ENCODE measurements at places on chromosomes 1 and 21. TPM values are rescaled to one million over a fixed set of nuclear protein-coding genes. Genes with fewer than 3 reads are reported as not detected.

DNA sequence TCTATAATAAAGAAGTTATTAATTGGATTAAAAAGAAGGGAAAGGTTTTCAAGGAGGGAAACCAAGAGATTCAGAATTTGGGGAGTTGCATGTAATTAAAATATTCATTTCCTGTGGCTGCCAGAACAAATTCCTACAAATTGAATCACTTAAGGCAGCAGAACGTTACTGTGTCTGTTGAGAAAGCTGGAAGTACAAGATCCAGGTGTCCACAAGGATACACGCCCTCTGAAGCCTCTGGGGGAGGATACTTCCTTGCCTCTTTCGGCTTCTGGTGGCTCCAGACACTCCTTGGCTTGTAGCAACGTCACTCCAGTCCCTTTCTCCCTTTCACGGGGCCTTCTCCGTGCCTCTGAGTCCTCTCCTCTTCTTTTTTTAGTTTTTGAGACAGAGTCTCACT is 67.9 kb downstream of the KAZN start:
- no peak for DNase-seq

- no peak for DNase-seq
Measured at GRCh38 chr1:30473922-30474817, 249.2 kb downstream of the MATN1 start.

DNA sequence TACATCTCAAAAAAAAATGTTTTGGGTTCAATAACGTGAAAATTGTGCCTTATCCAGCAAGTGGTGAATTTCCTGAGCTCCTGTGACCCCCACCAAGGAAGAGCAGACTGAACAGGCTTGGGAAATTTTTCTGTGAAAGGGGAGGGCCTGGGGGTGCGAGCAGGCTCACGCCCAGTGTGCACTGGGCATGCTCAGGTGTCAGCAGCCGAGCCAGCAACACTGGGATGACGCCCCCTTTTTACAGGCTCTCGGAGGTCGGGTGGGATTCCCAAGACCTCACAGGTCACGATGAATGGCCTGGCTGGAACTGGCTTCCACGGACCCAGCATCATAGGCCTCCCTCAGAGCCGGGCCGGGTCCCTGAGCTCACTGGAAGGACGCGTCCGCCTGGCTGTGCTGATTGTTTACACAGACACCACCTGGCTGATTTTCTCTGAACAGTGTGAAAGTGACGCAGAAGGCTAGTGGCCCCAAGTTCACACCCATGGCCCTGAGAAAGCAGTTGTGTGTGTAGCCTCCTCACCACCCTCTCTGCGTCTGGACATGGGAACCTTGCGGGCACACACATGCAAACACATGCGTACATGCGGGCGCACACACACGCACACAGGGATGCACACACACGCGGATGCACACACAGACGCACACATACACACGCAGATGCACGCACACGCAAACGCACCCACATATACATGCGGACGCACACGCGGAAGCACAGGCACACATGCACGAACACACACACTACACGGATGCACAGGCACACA is 9.2 kb downstream of the CSTB start:
- DNase-seq, result no peak

DNA sequence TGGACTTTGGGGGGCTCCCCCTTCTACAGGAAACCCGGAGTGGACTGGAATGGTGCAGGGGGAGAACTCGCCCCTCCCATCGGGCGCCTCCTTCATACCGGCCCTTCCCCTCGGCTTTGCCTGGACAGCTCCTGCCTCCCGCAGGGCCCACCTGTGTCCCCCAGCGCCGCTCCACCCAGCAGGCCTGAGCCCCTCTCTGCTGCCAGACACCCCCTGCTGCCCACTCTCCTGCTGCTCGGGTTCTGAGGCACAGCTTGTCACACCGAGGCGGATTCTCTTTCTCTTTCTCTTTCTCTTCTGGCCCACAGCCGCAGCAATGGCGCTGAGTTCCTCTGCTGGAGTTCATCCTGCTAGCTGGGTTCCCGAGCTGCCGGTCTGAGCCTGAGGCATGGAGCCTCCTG is at the start of gene TNFRSF14:
Gene TNFRSF14 (plus strand): TSS at position 95 of the 401 bp plus-strand sequence. CDS start 294 bp downstream, at position 389.
- no peak for DNase-seq

DNA sequence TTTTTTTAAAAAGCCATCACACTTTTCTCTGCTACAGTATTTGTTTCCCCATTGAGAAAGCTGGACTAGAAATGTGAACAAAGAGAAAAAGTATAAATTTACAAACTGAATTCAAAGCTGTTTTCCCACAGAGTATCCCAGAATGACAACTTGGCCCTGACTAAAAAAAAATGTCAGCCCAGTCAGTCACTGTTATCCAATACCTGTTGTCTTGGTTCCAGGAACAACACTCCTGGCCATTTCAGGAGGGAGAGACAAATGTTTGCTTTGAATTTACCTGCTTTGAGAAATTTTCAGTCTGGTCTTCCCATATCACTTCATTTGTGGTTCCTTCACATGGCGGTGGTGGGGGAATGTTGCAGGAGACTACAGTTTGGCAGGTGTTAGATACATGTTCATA is 46.2 kb downstream of the COLGALT2 start:
- DNase-seq, result no peak

DNA sequence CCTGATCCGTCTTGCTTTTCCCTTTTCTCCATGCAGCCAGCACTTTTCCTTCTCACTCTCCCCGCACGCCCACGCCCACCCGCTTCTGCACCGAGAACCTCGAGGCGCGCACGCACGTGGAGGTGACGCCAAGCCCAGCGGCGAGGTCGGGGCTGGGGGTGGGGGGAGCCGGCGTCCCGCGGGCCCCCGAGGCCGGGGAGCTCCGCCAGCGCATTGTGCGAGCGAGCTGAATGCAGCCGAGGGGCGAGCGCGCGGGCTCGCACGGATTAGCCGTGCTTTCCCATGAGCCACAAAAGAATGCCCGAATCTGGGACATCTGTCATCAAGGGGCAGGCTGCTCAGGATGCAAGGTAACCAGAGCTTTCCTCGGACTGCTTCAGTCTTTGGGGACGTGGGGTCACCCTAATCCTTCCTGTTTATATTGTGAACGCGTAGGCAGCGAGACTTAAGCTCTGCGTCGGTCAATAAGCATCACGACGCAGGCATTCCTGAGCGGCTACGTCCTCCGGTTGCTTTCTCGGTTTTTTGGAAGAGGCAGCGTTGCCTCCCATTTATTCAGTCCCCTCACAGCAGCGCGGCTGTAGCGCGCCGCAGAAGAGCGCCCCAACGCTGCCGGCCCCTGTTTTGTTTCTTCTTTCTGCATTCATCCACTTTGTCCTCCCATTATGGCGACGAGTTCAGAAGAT is 67.3 kb upstream of the AKT3 start:
- peak; percentile 48 for DNase-seq

DNA sequence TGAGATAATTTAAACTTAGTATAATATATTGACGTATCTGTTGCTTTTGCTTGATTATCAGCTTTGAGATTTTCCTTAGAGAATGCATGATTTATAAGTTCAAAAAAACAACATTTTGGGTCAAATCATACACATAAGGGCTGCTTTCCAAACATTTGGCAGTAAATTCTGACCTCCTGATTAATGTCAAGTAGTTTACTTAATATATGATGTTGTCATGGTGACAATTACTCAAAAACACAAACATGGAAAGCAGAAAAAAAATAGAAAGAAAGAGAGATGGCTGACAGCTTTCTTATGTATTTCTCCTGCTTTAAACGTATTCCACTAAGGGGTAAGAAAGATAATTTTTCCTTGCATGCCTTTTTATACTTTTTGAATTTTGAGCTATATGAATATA is 258.2 kb upstream of the C1orf105 start:
- DNase-seq, result no peak

The SLC25A24 gene
- total RNA-seq, result 16.5 TPM

- DNase-seq, result no peak
Measured at GRCh38 chr1:239886266-239886665, 205.4 kb upstream of the FMN2 start.

- DNase-seq, result no peak
Measured at GRCh38 chr1:14282707-14283106, 315.8 kb upstream of the KAZN start.

The HMCN1 gene
- total RNA-seq, result 10.4 TPM

GRCh38 chr1:240701412-240701811 is 89.5 kb upstream of the GREM2 start:
- DNase-seq, result no peak

DNA sequence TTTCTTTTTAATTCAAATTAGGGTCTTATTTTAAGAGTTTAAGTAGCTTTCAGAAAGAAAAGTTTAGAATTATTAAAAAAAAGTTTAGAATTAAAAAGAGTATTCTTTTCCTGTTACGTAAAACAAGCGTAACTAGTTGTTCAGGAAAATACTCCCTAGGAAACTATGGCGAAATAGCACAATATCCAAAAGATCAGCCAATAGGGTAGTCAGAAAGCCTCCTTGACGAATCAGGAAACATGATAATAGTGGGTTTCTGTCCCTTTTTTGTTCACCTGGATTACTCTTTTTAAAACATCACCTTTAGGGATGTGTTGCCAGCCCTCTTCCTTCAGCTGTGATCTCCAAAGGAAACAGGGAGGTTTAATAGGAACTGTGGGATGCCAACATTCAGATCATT is 25.2 kb downstream of the S1PR1 start:
- DNase-seq, result no peak

DNA sequence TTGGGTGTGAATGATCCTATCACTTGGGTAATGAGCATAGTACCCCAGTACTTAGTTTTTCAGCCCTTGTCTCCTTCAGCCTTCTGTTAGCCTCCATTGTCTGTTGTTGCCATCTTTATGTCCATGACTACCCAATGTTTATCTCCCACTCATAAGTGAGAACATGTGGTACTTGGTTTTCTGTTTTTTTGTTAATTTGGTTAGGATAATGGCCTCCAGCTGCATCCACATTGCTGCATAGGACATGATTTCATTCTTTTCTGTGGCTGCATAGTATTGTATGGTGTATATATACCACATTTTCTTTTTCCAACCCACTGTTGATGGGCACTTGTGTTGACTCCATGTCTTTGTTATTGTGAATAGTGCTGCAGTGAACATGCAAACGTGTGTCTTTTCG is 39.6 kb upstream of the GPR52 start:
- no peak for DNase-seq

The OR2T33 gene
- total RNA-seq, result not detected

GRCh38 chr1:185360714-185361113 is 43.7 kb upstream of the IVNS1ABP start:
- no peak for DNase-seq

- DNase-seq, result no peak
Measured at GRCh38 chr1:201630582-201630981, 91.7 kb downstream of the NAV1 start.

- no peak for DNase-seq
Measured at GRCh38 chr1:56484695-56485094, 94.7 kb downstream of the PLPP3 start.

- no peak for DNase-seq
Measured at GRCh38 chr1:29258189-29258975, 22.1 kb downstream of the PTPRU start.

DNA sequence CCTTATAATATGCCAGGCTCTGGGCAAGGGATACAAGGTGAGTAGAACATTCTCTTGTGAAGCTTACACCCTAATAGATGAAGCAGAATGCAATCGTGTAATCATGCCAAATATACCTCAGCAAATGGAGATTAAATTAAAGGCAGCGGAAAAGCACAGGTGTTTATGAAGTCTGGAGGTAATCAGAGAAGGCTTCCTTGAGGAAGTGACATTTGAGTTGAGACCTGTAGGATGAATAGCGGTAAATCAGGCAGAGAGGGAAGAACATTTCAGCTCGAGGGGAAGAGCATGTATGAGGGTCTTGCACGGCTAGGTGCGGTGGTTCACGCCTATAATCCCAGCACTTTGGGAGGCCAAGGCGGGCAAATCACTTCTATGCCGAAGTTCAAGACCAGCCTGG is 13.5 kb downstream of the E2F2 start:
- no peak for DNase-seq

DNA sequence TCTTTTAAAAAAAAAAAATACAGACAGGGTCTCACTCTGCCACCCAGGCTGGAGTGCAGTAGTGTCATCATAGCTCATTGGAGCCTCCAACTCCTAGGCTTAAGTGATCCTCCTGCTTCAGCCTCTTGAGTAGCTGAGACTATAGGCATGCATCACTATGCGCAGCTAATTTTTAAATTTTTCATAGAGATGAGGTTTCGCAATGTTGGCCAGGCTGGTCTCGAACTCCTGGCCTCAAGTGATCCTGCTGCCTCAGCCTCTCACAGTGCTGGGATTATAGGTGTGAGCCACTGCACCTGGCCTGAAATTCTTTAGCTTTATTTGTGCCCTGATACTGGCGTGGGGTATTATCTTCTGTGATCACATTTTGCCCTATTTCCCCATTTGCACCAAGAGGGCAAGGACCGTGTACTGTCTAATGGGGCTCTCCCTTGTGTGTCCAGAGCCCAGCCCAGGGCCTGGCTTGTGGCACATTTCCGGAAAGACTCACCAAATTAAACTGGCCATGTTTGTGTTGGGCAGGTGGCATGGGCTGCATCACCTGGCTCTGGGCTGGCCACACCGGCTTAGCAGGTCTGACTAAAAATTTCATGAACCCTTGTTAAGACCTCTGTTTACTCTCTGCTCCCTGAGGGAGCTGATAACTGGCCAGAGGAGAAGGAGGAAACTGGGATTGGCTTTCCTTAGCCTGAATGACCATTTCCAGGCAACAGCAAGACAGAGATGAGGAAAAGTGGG is 32.2 kb downstream of the TRIM62 start:
- DNase-seq, result no peak

- DNase-seq, result no peak
Measured at GRCh38 chr1:181061891-181062835, 26.3 kb upstream of the IER5 start.

DNA sequence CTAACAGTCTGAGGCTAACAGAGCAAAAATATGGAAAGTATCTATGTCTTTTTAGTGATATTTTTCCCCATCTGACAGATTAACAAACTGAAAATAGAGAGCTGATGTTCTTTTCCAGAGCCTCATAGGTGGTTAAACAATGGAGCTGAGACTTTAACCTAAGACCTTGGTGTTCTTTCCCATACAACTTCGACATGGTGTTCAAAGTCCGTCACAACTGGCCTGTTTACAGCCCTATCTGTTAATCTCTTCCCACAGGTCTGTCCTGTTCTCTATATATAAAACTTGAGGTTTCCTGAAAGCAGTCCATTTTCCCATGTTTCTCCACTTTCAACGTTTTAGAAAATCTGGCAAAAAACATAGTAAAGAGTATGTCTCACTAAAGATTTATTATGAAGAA is 395.7 kb downstream of the BRINP2 start:
- no peak for DNase-seq

- no peak for DNase-seq
Measured at GRCh38 chr1:117886101-117886795, 43.2 kb downstream of the GDAP2 start.

- no peak for DNase-seq
Measured at GRCh38 chr1:228020686-228021354, 14.0 kb downstream of the WNT3A start.

DNA sequence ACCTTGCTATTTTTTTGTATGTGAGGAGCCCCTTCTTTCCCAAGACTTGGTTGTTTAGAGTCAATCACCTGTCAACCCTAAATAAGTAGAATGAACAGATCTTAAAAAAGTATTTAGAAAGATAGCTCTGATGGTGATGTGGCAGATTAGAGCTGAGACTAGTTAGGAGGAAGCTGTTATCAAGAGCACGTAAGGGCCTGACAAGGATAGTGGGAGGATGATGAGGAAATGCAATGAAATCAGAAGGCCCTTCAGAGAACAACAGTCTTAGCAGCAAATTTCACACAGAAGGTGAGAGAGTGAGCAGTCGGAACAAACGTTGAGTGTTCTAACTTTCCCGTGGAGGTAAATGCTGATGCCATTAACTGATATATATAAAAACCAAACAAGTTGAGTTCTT is 15.9 kb upstream of the S1PR1 start:
- no peak for DNase-seq

- DNase-seq, result no peak
Measured at GRCh38 chr1:38153778-38154470, 107.3 kb upstream of the POU3F1 start.

- DNase-seq, result no peak
Measured at GRCh38 chr1:241167121-241167630, 189.8 kb downstream of the RGS7 start.
